ENCODE measurements at places on chromosomes 12 and 14.

- no peak for DNase-seq
Measured at GRCh38 chr12:130665753-130666152, 50.3 kb downstream of the RIMBP2 start.

GRCh38 chr12:98587084-98587483, 6.4 kb upstream of the SLC25A3 start:
- no peak for DNase-seq

GRCh38 chr12:26422839-26423398, 227.5 kb downstream of the SSPN start:
- DNase-seq, result no peak

DNA sequence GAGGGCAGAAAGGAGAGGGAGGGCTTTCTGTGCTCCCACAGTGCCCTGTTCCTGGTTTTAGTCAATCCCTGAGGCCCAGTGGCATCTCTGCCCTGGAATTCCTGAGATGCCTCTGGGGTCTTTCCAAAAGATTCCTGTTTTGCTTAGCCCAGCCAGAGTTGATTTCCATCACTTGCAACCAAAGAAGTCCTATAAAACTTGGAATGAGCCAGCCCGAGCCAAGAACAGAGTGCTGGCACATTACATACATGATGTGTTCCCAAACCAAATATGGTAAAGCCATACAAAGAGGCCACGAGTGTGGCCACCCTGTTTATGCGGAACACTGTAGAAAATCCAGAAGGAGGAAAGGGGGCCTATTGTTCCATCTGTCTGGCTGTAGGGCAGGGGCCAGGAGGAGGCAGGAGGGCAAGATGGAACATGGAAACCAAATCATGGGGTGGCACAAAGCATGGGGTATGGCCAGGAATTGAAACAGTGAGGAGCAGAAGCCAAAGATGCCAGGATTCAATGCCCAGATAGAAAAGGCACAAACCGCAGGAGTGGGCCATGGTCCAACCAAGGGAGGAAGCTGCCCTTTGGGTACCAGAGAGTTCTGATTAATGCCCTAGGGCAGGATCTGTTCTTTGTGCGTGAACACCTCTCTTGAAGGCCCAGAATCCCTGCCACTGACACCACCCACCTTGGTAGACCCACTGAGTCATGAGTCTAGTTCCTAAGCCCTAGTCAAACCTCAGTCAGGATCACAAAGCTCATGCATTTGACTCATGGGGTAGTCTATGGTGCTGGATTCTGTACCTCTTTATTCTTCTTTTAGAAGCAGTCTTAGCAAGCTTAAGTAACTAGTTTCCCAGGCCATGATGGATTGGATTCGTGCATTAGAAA, 75.2 kb downstream of the LRRC74A start:
- DNase-seq, result no peak

GRCh38 chr12:6249580-6249979, 49.4 kb downstream of the CD9 start:
- DNase-seq, result no peak

DNA sequence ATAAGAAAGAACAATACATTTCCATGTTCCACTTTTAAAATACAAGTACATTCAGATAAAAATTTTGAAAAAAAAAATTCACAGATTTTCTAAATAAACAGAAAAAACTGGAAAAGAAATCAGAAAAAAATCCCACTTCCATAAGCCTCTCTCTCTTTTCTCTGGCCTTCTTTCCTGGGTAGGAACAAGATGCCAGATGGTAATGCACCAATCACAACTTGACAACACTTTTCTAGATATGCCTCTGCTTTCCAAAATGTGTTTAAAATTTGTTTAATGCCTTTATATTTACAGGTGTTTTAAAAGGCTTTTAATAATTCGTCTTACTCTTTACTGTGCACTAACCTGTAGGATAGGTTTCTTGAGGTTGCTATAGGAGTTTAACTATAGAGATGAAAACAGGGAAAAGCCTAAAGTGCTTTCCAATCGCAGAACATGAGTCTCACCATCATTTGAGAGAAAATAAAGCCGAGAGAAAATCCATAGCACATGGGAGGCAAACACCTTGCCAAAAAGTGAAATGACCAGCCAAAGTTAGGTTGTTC, 74.2 kb downstream of the TMTC1 start:
- no peak for DNase-seq

- no peak for DNase-seq
Measured at GRCh38 chr12:51884676-51885229, 3.1 kb upstream of the ANKRD33 start.

- DNase-seq, result no peak
Measured at GRCh38 chr12:55723516-55724225, 3.5 kb downstream of the RDH5 start.

DNA sequence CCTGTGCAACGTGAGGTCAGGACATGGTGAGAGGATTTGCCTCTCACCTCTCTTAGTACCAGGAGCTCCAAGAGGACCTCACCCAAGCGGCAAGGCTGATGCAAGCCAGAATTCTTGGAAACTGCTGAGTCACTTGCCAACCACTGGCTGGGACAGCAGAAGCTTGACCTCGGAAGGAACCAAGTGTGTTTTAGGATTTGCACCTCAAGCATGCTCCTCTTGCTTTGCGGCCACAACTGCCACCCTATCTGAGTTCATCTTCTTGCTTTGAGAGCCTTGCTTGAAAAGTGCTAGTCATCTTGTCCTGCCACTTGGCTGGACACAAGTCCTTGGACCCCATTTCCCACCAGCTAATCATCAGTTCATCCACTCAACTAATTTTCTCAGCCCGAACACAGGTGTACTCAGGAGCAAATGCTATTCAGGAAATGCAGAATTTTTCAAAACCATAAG, 195.8 kb downstream of the SLC25A21 start:
- no peak for DNase-seq

DNA sequence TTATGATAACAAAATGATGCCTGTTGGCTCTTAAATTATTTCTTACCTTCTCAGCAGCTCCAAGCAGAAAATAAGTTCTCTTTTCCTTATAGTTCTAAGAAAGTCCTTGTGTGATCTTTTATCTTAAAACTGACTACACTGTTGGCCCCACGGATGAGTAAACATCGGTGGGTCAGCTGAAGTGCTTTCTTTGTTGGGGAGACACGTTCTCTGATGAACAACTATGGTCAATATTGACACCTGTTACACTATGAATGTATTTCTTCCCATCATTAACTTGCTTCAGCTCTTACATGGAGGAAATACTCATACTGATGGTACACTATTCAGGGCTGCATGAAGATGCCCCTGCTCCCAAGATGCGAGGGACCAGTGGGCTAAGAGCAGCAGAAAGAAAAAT, 110.8 kb upstream of the EEA1 start:
- DNase-seq, result no peak

DNA sequence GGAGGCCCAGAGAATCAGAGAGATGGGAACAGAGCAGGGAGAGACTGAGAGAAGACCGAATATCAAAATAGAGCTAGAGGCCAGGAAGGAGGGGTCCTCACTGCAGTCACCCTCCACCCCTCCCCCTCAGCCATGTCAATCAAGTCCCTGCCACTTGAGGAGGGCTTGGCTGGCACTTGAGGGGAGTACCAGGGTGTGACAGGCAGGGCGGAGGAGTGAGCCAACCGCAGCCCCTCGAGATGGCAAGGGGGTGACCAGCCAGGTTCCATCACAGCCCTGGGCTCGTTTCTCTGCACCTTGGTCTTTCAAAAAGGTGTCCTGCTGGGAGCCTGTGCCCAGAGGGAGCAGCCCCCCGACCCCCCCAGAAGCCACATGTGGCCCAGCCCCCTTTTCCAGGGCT, 4.2 kb downstream of the AQP5 start:
- DNase-seq, result no peak

DNA sequence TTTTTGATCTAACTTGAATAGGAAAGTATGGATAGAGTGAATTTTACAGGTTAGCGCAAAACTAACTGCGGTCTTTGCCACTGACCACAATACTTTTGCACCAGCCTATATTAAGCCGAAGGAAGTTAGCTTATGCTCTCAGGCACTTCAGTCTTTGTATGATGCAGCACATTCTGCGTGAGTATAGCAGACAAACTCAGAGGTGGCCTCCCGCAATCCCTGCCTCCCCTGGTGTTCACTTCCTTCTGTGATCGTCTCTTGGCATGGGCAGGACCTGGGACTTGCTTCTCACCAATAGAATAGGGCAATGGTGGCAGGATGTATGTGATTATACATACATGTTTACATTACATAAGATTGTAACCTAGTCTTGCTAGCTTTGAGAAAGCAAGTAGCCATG, 10.3 kb upstream of the SLC6A13 start:
- DNase-seq, result no peak

GRCh38 chr12:1471224-1471623, 123.2 kb downstream of the FBXL14 start:
- no peak for DNase-seq
